HT-29 (cell line): ENCODE measurements at places on chromosomes 13 and 19. TPM values are rescaled to one million over a fixed set of nuclear protein-coding genes. Genes with fewer than 3 reads are reported as not detected.

Gene CCNA1
- not detected in 2 replicates for total RNA-seq

Gene FLT3LG
- total RNA-seq, result 1.6 and 2.1 TPM in 2 replicates

Gene VSTM2B
- total RNA-seq, result not detected in 2 replicates

DNA sequence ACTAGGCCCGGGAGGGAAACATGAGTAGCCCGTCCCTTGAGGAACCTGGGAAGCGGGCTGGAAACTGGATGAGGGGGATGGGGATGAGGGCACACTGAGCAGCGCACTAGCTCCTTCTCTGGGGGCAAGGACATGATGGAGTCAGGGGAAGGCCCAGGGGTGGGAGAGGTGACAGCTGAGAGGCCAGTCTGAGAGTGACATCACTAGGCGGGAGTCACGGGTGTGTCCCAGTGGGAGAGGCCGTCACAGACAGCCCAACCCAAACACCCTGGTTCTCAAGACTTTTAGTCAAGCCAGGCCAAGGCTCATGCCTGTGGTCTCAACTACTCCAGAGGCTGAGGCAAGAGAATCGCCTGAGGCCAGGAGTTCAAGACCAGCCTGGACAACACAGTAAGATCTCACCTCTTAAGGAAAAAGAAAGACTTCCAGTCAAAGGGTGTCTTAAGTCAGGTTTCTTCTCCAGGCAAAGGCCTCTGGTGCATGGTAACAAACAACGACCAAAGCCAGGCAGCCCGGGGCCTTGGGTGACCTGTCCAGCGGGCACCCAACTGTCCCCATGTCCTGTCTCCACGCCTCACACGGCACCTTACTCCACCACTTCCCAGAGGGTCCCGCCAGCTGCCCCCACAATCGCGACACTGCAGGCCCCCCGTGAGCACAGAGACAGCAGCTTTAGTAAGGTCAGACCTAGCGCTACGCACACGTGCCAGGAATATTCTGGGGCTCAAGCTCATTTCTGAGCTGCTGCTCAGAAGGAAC, 25.5 kb upstream of the TIMM44 start:
- DNase-seq, result no peak

DNA sequence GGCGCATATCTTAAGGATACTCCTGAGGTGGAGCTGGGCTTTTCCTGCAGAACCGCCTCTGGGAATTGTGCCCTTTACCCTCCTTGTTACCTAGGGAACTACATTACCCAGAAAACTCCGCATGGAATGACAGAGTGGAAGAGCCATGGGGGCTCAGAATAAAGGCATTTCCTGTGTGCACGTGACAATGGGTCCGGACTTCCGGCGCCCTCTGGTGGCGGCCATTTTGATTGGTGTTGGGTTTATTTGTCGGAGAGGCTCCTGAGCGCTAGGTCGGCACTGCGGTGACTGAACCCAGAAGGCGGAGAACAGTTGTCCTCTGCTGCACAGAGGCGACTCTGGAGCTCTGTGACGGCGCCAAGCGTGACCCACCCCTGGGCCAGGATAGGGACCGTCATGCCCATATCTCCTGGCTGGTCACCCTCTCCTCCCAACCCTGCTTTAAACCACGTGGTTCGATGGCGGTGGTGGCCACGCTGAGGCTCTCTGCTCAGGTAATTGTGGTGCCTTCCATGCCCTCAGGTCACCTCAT, at the start of gene ZNF587B:
Gene ZNF587B, plus strand, starts transcription at position 229 of the 532 bp plus-strand sequence. Its CDS starts 230 bp downstream, at position 459.
- peak; percentile 80 for DNase-seq

- no peak for DNase-seq
Measured at GRCh38 chr19:11322269-11323024, 17.0 kb downstream of the RAB3D start.

DNA sequence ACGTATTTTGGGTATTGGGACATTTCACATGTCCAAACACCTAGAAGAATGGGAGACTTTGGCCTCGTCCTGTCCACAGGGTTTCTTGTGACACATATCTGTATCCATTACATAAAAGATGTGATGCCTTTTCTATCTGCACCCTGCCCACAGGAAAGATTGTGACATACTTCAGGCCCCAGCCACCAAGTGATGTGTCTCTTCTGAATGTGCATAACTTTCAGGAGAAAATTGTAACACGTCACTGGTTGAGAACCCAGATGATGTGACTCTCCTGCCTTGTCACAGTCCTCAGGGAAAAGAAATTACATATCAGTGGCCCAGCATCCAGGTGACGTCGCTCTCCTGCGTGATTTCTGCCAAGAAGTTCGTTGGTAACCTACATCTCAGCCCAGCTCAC, 21.0 kb upstream of the ZNF681 start:
- no peak for DNase-seq

DNA sequence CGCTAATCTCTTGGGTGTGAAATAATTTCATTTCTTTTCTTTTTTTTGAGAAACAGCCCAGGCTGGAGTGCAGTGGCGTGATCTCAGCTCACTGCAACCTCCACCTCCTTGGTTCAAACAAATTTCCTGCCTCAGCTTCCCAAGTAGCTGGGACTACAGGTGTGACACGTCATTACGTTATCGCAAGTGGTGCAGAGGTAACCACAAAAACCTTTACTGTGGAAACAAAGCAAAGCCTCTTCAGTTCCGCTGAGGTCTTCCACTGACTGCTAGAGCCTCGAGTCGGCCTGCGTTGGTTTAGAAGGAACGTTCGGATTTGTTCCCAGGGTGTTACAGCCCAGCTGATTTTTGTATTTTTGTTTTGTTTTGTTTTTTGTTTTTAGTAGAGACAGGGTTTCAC, 2.0 kb upstream of the ZNF784 start:
- DNase-seq, result no peak

DNA sequence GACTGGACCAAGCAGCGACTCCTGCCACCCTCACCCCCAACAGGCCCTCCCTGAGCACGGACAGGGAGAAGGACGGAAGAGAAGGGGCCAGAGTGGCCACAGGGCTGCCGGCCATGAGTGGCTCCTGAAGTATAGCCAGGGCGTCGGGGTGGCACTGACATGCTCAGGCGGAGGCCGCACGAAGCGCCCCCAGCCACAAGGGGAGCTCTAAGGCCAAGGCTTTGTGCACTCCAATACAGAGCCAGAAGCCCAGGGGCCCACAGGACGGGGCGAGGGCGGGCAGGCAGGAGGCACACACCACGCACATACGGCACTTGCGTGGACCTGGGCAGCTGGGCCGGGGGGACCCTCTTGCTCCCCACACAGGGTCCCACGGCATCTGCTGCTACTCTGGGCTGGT, 52.0 kb downstream of the KLF2 start:
- peak; percentile 9 for DNase-seq

DNA sequence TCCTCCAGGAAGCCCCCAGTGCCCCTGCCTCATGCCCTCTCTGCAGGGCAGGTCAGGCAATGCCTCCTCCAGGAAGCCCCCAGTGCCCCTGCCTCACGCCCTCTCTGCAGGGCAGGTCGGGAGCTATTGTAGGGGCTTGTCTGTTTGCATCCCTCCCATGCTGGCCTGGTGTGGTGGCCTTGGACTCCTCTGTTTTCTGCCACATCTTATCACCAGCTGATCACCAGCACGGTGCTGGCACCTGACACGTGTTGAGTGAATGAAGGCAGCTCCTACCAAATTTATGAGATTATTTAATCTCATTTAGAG, 51.5 kb upstream of the C13orf46 start:
- no peak for DNase-seq

GRCh38 chr19:16106121-16106520, 5.6 kb upstream of the RAB8A start:
- DNase-seq, result no peak

GRCh38 chr19:13149628-13150186, 468 bp downstream of the STX10 start:
- peak; percentile 33 for DNase-seq

DNA sequence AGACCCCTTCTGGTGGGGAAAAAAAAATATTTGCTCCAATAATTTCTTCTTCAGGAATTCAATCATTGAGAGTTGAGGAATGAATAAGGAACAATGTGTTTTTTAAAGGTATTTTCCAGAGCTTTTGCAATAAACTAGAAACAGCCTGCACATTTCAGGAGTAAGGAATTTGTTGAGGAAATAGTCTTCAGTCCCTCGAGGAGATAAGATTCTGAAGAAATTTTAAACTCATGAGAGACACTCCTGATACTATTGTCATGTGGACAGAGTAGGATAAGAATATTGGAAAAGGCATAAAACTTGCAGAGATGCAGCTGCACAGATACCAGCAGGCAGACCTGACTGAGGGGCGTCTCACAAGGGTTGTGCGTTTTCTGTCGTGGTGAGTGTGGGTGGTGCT, 36.6 kb downstream of the COMP start:
- no peak for DNase-seq
